ENCODE measurements at places on chromosomes 5 and 9.

- no peak for DNase-seq
Observed at GRCh38 chr9:99181621-99182020, 40.1 kb downstream of the ALG2 start.

DNA sequence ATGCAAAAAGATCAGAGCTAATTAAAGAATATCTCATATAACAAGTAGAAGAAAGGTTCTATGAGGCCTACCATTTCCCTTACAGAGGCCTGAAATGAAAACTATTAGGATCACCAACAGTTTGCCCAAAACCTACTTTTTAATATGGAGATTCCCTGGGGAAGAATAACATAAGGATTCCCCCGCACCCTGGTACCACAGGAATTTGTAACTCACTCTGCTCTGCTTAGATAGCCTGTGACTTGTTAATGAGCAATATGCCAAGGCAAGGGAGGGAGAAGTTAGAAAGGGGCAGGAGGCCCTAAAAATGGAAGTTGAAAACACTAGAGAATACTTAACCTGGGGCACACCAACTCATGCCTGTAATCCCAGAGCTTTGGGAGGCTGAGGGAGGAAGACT, 107.0 kb downstream of the CDH6 start:
- DNase-seq, result no peak

DNA sequence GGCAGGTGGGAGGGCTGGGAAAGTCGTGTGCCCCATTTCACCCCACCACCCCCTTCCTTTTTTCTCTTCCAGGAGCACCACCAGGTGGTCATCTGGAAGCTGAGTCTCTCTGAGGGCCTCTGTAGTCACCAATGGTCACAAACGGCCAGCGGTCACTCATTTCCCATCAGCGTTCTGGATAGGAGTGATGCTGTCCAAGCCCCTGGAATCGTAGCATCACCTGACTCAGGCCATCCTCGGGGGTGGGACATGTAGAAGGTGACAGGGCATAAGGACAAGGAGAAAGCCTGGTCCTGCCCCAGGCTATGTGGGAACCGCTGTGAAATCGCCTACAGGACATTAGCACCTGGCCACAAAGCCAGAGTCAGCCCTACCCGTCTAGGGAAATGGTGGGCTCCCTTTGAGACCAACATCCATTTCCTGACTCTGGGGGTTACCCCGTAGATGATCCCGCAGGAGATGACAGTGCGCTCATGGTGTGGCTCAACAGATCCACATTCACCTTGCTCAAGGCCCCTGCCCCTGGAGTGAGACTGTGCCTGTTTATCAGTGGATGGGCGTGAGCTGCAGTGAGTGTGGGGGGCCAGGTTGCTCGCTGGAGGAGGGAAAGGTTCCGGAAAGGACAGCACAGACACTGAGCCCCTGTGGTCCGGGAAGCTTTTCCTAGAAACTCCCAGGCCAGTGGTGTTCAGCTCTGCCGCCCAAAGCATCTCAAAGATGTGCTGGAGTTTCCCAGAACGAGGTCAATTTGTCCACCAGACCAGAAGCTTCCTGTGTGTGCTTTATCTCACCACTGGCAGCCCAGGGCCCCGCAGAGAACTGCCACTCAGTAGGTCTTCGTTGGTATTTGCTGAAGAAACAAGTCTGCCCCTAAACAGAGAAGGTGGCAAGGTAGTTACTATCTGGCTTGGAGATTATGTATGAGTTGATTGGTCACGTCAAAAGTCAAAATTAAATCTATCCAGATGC, 61.1 kb upstream of the UNC5A start:
- no peak for DNase-seq

DNA sequence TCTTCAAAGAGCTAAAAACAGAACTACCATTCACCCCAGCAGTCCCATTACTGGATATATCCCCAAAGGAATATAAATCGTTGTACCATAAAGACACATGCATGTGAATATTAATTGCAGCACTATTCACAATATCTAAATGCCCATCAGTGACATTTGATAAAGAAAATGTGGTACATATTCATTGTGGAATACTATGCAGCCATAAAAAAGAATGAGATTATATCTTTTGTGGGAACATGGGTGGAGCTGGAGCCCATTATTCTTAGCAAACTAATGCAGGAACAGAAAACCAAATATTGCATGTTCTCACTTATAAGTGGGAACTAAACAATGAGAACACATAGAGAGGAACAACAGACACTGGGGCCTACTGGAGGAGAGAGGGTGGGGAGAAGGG, 38.7 kb downstream of the FCHO2 start:
- no peak for DNase-seq

DNA sequence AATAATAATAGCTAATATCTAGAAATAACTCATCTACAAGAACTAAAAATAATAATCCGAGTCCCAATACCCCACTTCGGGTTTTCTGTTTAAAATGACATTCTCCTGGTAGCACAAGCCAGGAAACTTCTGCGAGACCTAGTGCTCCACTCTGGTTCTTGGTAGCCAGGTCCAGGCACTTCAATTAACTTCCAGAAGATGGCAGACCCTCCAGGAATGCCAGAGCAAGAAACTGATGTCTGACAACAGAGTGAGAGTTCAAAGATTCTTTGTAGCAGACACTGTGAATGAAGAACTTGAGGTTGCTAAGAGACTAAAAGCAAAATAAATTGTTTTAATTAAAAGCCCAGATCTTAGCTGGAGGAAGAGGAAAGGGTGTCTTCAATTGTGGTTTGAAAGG, 1963.3 kb upstream of the CDH9 start:
- DNase-seq, result no peak

DNA sequence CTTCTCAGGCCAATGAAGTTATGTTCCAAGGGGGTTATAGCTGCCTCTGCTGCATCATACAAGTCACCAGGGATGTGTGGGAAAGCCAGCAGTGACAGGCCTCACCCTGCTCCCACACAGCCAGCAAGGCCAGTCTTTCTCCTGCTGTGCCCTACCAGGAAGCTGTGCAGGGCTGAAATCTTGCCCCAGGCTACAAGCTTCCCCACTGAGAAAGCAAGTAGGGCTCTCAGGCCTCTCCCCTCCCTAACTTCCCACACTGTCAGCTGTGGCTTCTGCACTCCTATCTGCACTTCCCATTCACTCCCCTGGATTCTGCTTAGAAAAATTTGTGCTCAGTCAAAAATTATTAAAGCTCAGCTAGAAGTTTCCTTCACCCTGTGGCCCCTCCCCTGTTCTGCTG, 611.2 kb upstream of the ZNF608 start:
- DNase-seq, result no peak

DNA sequence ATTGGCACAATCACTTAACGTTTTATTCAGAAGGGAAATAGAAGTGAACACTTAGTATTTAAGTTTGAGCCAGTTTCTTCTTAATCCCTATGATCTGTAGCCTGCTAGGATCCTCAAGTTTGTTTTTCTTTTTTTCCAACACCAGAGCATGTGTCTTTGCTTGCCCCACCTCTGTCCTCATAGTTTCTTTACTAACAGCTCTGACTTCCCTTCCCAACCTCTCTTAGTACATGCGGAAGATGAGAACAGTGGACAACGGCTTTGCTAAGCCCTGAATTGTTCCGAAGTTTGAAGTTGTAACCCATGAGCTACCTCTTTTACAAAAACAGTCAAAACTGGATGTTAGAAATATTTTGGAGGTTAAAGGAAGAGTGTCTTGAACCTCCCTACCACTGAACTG, 61.7 kb upstream of the TAF11L2 start:
- DNase-seq, result no peak

DNA sequence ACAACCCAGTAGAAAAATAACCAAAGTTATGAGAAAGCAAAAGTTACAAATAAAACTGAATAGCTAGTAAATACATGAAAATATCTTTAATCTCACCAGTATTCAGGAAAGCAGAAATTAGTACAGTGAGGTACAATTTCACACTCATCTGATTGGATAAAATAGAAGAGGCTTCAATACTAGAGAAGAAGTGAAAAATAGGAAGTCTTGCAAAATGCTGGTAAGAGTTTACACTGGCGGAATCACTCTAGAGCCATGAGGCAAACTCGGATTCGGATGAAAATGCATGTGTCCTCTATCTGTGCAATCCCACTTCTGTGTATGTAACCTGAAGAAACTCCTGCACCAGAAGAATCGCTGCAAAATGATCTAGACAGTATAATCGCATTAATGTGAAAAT, 128.9 kb downstream of the CCDC192 start:
- DNase-seq, result no peak

DNA sequence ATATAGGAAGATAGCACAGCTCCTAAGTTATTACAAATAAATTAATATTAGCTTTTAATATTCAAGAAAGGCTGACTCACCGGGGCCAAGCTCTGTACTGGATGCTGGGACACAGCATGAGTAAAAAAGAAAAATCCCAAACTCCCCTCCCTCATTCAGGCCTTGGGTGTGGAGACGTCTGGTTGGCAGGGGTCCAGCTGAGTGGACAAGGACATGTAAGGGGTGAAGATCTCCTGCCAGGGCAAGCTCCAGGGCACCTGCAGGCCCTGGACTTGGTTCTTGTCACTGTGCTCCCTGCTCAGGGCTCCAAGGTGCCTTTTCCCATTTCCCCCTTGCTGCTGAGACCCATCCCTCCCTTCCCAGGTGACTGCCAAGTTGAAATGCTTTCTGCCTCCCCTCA, 388.5 kb downstream of the ENC1 start:
- no peak for DNase-seq

DNA sequence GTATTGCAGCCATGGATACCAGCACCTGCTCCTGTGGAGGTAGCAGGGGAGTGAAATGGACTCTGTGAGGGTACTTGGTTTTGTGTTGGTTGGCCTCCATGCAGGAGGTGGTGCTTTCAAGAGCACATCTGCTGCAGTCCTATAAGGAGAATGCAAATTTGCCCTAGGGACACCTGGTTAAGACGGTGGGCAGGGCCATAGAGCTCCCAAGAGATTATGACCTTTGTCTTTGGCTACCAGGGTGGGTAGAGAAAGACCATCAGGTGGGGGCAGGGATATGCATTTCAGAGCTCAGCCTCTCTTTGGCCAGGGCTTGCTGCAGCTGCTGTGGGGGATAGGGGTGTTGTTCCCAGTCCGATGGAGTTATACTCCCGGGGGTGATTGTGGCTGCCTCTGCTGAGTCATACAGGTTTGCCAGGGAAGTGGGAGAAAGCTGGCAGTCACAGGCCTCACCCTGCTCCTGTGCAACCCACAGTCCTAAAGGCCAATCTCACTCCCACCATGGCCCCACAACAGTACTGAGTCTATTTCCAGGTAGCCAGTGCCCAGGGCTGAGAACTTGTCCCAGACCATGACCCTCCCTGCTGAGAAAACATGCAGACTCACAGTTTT, 14.0 kb upstream of the PDLIM4 start:
- peak; percentile 37 for DNase-seq

- no peak for DNase-seq
Observed at GRCh38 chr5:69317391-69317790, 15.2 kb downstream of the CCDC125 start.

- no peak for DNase-seq
Observed at GRCh38 chr5:55568654-55569512, 34.1 kb upstream of the PLPP1 start.

GRCh38 chr9:35907711-35908503, 1.4 kb upstream of the SPAAR start:
- DNase-seq, result no peak

GRCh38 chr5:132961887-132962286, 1.5 kb downstream of the AFF4 start:
- no peak for DNase-seq

GRCh38 chr9:136438548-136439480, 831 bp downstream of the INPP5E start:
- DNase-seq, result peak; percentile 83

DNA sequence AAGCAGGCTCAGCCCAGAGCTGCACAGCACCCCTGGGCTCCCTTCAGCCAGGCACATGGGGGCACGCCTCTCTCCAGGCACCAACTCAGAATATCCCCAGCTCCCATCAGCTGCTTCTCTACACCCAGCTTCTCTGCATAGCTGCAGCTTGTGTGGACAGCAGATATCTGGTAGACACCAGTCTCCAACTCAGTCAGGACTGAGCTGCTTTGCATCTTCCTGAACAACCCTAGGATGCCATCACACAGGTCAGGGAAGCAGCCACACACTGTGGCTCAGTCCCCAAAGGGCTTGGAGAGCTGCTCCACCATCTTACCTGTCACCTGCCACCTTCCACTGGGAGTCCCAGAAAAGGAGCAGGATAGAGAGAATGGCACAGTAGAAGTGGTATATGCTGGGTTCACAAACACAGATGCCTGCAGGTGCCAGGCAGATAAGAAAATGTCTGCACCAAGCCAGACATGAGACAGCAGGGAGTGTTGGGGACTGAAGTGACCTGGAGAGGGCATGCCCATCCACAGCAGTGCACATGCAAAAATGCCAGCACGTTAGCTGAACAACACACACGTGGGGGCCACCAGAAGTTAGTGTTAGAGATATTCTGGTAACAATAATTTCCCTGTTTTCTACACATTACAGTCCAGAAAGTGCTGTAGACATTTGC, 42.0 kb downstream of the THBS4 start:
- no peak for DNase-seq

- no peak for DNase-seq
Observed at GRCh38 chr5:173920024-173920753, 32.0 kb downstream of the CPEB4 start.

GRCh38 chr9:15635752-15636151, 82.9 kb downstream of the CCDC171 start:
- no peak for DNase-seq

DNA sequence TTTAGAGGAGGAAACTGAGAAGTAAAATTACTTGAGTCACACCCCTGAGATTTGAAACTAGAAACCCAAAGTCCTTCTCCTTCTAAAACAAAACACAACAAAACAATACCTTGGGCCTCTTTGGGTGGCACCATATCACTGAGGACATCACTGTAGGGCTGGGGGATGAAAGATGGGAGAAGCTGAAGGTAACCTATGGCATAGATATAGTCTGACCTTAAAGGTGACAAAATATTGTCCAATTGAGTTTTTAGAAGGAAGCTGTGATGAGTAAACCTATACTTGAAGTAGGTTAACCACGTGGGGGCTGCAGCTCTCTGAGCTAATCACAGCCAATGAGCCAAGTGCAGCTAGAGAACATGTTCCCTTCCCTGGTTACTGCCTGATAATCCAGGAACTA, 167.4 kb upstream of the CD180 start:
- DNase-seq, result no peak

DNA sequence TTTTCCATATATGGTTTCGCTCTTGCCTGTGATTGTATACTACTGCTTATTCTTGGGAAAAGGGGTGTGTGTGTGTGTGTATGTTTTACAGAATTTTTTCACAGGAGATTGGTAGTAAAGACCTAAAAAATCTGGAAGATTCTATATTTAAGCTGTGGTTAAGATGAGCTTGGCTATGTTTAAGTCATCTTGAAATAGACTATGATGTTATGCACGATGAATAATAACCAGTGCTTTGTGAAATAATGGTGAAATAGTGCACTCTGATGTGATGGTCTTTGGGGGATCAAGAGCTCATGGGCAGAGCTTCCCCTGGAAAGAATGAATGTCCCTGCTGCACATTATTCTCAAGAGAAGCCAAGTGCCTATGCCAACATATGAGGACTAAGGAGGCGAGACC, 301.0 kb downstream of the ACTL7B start:
- no peak for DNase-seq

Data from activated CD8-positive, alpha-beta memory T cell treated with anti-CD3 and anti-CD28 coated beads, Interleukin-2, amount 50 U/mL, for 48 hours (primary cell).